Activated CD4-positive, alpha-beta T cell treated with anti-CD3 and anti-CD28 coated beads, Interleukin-2, amount 10 ng/mL, durations not matched to agents 7 days and 5 days (primary cell): ENCODE measurements at places on chromosomes 12 and 14. TPM values are rescaled to one million over a fixed set of nuclear protein-coding genes. Genes with fewer than 3 reads are reported as not detected.

GRCh38 chr14:69672356-69672755 is 61.0 kb downstream of the SUSD6 start:
- H3K27me3 ChIP-seq, result no peaks in the 10 kb centered on the region
- DNase-seq, result no peak
- peak overlapping the region; percentile 67 for H3K27ac ChIP-seq
- H3K4me1 ChIP-seq, result peaks cover 92% of the 10 kb centered on the region
- H3K4me3 ChIP-seq, result no peak overlapping the region

ACRBP gene
- 2.6 TPM for total RNA-seq

DNA sequence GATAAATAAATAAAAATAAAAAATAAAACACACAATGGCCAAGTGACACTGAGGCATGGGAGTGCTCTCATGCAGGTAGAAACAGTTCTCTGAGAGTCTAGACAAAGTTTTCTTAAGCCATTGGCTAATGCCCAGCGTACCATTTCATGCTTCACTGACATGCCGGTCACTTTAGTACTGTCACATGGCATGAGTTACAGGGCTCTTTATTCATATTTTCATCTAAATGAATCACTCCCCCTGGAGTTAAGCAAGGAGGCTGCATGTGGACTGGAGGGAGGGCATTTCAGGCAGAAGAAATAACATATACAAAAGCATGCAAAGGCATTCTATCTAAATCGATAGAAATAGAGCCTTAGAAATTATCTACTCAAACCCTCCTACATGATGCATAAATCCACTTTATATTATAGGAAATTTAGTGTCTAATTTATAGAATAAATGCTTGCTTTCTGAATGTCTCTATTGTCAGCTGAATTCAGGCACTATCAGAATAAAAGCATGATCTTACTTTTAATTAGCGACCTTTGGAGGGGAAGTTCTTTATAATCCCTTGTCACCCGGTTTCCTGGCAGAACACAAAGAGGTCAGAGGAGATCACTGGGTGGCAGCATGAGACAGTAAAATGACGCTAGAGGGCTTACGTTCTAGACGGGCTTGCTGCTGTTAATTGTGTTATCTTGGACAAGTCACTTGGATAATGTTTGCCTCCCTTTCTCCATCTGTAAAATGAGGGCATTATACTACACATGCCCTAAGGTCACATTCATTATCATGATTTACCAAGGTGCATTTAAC is 17.5 kb downstream of the DYRK4 start:
- H3K36me3 ChIP-seq, result no peaks in the 10 kb centered on the region
- H3K4me3 ChIP-seq, result no peak overlapping the region
- no peak for DNase-seq
- no peaks in the 10 kb centered on the region for H3K4me1 ChIP-seq

GRCh38 chr12:109169686-109170085 is 53.3 kb downstream of the ACACB start:
- no peak for DNase-seq
- H3K27me3 ChIP-seq, result no peaks in the 10 kb centered on the region
- H3K4me3 ChIP-seq, result no peak overlapping the region
- H3K36me3 ChIP-seq, result peaks cover 27% of the 10 kb centered on the region
- H3K27ac ChIP-seq, result no peak overlapping the region
